Vagina (tissue), 2 donors: ENCODE measurements at places on chromosomes 16 and 17.

- DNase-seq: no peak
Measured at GRCh38 chr16:77596261-77596660, 126.1 kb upstream of the NUDT7 start.

DNA sequence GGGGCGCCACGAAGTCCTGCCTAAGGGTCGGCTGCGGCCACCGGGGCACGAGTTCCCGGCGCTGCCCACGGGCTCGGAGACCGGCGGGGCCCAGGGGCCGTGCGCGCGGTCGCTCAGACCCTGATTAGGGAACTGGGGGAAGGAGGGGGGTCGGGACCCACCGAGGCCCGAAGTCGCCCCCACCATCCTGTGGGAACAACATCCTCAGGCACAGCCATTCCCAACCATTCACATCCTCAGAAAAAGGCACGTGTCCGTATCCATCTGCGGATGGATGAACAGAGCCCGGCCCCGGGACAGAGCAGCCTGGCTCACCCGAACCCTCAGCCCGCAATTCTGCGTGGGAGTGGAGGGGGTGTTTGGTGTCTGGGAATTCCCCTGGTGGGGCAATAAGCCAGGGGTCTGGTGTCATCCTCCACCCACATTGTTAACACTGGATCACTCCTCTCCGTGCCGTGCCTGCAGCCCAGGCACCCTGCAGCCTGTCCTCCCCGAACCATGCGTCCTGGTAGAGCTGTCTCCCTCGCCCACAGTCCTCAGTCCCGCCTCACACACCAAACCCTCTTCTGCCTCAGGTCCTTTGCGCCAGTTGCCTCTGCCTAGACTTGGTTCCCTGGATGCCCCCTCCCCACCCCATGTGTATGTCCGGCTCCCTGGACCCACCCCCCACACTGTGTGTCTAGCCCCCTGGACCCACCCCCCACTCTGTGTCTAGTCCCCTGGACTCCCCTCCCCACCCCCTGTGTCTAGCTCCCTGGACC, 789 bp upstream of the CCDC57 start:
- DNase-seq: no peak

- no peak for DNase-seq
Measured at GRCh38 chr16:14392960-14393359, 237.1 kb downstream of the PARN start.

DNA sequence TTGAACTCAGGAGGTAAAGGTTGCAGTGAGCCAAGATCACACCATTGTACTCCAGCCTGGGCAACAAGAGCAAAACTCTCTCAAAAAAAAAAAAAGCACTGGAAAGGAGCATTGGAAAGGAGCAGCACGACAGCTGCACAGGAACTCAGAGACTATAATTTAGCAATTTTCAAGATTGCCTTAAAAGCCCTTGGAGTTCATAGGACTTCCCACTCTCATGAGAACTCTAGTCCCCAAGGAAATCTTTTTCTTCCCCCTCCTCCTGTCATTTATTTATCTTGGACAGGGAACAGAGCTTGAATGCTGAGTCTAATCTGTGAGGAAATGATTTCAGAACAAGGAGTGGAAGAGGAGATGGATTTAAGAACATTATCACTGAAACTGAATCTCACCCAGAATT, 69.0 kb downstream of the PLXDC1 start:
- DNase-seq: no peak

DNA sequence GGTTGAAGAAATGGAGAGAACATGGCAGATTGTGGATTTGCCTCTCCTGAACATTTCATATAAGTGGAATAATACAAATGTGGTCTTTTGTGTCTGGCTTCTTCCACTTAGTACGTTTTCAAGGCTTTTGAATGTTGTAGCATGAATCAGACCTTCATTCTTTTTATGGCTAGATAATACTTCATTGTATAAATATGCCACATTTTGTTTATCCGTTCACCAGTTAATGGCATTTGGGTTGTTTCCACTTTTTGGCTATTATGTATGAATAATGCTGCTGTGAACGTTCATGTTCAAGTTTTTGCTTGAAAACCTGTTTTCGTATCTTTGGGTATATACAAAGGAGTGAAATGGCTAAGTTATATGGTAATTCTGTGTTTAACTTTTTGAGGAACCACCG, 130.4 kb downstream of the TANC2 start:
- DNase-seq: no peak

DNA sequence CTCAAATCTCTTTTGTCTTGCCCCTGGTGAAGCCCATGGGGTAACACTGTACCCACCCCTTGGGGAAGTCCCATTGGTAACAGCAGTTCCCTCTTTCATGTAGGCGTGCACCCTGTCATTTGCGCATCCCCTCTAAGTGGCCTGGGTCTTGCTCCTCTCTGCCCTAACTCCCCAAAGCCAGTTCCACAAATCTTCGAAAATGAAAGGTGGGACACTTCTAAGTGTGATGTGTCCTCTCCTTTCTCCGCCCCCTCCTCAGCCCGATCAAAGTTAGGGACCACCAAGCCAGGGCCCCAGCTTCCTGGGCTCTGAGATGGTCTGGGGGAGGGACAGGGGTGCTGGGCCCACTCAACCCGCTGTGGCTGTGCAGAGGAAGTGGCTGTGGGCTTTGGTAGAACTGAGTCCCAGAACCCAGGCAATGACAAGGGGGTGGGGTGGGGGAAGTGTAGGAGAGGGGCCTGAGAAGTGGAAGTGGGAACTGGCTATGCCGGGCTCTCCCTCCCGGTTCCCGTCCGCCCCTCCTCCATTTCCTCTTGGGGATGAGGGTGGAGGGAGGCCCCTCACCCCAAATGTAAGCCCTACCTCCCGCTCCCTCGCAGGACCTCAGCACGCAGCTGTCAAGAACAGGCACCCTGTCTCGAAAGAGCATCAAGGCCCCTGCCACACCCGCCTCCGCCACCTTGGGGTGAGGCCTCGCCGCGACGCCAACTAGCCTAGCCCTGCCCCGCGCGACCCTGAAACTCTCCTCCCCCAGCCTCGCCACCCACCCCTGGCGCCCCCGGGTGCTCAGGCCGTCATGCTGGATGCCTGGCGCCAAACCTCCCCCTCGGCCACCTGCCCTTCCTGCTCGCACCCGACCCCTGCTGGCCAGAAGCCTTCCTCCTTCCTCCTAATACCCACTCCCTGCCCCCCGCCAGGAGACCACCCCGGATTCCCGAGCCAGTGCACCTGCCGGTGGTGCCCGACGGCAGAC, 8.7 kb downstream of the ABI3 start:
- DNase-seq: no peak

- DNase-seq: no peak
Measured at GRCh38 chr17:42608305-42609181, 631 bp downstream of the RETREG3 start.

DNA sequence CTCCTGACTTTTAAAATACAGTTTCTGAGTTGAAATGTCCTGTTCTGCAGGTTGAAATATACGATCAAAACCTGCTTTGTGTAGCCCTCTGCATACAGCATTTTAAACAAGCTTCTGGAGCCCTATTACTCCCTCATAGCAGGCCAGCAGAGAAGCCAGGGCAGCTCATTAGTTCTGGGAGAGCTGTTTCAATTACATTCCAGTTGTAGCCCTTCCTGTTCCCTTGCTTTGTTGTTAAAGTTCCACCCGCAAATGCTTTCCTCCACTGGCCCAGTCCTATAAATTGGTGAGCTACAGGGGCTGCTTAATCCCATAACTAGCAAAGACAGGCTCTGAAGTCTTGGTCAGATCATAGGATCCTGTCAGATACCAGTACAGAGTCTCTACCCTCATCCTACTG, 162.5 kb downstream of the SLC39A11 start:
- no peak for DNase-seq

DNA sequence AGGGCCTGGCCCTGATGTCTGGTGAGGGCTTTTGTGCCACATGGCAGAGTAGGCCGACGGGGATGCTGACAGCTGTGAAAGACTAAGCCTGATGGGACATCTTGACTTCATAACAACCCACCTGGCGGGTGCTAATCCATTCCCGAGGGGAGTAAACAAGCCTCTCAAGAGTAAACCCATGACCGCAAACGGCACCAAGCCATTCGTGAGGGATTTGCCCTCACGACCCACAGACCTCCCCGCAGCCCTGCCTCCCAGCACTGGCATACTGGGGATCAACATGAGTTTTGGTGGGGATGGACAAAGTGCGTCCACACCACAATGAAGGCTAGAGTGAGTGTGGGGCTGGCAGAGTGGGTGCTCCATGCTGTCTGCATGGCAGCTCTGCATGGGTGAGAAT, 11.7 kb downstream of the RNF213 start:
- no peak for DNase-seq

DNA sequence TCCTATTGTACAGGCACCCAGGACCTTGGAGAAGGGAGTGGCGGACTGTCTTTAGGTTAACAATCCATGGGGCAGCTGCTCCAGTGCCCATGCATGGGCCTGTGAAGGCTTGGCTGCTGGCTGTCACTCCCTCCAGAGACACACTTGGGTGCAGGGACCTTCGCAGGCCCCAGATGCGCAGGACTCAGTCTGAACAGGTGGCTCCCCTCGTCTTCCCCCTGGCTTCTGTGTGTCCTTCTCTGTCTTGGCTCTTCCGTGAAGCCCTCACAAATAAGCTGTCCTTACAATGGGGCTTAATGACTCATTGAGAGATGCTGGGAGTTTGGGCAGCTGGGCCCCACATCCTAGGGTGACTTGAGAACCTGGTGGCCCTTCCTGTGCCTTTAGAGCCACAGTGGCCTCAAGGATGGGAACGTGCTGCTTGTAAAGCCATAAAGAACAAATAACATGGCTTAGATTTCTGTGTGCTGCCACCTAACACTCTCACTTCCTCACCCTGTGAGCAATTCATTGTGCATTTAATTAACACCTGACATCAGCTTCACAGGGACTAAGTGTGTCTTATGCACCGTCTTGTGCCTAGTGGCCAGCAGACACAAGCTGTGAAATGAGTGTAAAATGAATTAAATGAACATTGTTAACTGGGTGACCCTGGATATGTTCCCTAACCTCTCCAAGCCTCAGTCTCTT, 340.7 kb downstream of the SNX29 start:
- no peak for DNase-seq

GRCh38 chr17:3903881-3904290, 11.0 kb upstream of the CAMKK1 start:
- DNase-seq: no peak

GRCh38 chr17:700504-701094, 14.0 kb downstream of the VPS53 start:
- no peak for DNase-seq

GRCh38 chr16:28193530-28194423, 18.0 kb downstream of the XPO6 start:
- DNase-seq: no peak

GRCh38 chr16:346587-346986, 5.9 kb downstream of the AXIN1 start:
- DNase-seq: no peak

GRCh38 chr17:32483451-32484019, 3.3 kb upstream of the CDK5R1 start:
- DNase-seq: no peak

DNA sequence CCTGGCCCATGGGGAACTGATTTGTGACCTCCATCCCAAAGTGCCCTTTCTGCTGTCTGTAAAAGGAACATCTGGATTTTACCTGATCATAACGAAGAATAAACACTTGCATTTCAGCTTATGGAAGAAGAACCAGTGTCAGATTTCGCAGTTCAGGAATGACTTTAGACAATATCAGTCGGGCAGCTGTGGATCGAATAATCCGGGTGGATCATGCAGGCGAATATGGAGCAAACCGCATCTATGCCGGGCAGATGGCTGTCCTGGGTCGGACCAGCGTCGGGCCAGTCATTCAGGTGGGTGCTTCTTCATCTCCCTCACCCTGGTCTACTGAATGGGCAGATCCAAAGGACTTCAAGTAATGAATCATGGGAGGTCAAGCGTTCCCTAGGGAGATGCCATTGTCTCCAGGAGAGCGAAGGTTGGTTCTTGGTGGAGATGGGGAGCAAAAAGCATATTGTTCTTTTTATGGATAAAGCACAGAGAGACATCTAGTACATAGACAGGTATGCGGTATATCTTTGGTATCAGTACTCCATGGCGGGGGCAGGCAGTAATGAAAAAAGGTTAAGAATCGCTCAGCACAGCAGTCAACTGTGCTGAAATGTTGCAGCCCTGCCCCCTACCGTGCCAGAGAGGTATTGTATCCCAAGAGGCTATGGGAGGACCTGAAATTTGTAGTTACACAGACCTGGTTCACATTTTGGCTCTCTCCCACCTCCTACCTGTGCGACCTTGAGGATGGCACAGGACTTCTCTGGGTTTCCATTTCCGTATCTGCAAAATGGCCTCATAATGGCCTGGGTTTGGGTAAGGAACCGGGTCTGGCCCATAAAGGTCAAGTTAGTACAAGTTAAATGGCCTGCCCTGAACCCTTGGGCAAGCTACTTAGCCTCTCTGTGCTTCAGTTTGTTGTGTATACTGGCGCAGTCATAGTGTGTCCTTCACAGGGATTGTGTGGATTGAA, 4.7 kb downstream of the COQ7 start:
- no peak for DNase-seq

DNA sequence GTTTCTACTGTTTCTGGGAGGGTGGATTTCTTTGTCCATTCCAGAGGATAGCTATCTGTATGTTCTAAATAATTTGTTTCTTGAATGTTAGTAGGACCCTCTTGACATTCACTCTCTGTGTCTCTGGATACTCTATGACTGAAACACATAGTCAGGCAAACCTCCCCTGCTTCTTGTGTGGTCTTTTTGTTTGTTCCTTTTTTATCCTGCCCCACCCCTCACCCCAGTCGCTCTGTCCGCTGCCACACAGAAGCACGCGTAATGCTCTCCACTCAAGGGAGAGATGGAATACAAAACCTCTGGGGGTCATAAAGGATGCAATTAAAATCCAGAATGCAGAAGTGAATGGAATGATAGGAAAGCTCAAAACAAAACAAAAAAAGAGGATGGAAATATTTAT, 253.1 kb downstream of the RBFOX1 start:
- DNase-seq: no peak

- DNase-seq: no peak
Measured at GRCh38 chr16:66661210-66661560, 35.4 kb downstream of the CMTM4 start.

DNA sequence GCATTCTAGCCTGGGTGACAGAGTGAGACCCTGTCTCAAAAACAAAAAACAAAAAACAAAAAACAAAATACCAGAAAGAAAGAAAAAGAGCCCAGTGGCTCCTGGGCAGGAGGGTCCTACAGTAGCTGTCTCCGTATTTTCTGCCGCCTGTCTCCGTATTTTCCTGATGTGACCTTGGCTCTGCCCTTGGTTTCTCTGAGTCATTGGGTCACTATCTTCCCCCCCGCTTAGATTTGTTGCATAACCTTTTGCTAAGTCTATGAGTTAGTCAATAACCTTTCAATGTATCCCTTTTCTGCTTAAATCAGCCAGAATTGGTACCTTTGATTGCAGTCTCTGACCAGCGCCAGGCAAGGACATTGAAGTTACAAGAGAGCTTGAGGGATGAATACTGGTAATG, 36.9 kb downstream of the MIS12 start:
- no peak for DNase-seq

DNA sequence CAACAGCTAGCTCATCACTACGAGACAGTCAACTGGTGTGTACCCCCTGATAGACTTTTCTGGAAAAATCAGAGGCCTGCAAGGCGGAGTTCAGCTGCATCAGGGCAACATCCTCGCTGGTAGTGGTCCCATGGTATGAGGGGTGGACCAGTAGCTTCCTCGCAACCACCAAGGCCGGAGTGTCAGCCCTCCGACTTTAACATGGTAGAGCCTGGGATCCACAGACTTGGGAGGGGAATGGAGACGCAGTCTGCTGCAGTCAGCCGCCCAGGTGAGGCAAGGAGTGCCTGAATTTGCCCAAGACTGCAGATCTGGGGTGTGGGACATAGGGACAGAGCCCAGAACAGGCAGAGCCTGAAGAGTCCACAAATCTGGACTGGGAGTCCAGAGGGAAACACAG, 13.4 kb downstream of the ZG16B start:
- DNase-seq: no peak

GRCh38 chr16:55836158-55836611, 3.3 kb upstream of the CES1 start:
- no peak for DNase-seq

GRCh38 chr17:52306314-52306713, 147.8 kb upstream of the CA10 start:
- no peak for DNase-seq
